Fibroblast of the conjunctiva (primary cell): ENCODE measurements at places on chromosomes 2 and 18.
A peak's percentile ranks its signal among the peaks of the same experiment; 100 is the strongest.

GRCh38 chr18:55268628-55269275, 309.5 kb upstream of the CCDC68 start:
- DNase-seq: no peak

DNA sequence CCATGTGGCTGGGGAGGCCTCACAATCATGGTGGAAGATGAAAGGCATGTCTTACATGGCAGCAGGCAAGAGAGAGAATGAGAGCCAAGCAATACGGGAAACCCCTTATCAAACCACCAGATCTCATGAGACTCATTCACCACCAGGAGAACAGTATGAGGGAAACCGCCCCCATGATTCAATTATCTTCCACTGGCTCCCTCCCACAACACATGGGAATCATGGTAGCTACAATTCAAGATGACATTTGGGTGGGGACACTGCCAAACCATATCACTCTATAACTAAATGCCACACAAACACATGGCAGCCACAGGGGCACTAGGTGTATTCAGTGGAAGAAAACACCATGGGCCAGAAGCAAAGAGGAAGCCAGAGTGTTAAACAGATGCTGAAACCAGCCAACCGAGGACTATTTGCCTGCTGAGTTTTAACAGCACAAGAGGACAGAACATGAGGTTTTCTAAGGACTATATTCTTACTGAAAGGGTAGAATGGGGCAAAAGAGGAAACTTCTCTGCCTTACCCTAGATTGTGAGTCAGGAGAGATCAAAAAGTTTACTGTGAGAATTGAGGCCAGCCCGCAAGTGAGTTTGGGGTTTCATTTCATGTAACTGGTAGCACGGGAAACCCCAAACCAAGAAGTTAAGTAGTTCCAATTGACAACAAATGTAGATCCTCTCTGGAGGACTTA, 49.2 kb downstream of the SIGLEC15 start:
- DNase-seq: no peak

GRCh38 chr2:151287513-151288250, 1.8 kb downstream of the NMI start:
- DNase-seq: no peak

- DNase-seq: no peak
These were observed 314.5 kb downstream of the PRKCE start for GRCh38 chr2:45965871-45966498.

DNA sequence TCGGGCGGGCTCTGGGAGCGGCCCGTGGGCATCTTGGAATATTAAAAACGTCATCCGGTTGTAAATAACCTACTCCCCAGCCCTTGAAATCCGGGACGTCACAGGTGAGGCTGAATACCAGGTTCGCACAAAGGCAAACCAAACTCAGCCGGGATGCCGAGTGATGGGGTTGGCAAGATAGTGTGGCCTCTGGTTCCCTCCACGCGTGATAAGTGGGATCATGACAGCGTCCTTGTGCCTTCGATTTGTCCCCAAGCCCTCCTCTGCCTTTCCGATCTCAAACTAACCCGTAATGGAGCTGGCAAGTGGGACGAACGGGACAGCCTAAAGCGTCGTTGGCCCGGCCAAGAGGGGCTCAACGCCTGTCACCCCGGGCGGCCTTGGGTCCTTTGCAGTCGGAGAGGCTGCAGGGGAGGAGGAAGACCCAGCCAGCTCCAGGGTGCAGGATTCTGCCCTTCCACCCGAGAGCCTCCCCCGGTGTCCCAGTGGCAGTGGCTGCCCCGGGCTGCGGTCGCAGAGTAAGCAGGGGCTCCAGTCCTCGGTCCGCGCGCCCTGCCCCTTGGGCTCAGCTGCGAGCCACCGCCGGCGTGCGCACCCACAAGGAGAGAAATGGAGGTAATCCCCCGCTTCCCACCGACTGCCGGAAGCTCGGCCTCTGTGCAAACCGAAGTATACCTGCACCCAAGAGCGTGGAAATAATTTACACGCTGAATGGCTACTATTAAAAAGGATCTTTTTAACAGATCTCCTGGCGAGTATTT, 13.4 kb upstream of the PAX3 start:
- DNase-seq: no peak

GRCh38 chr2:184877909-184878308, 279.6 kb downstream of the ZNF804A start:
- DNase-seq: no peak

- DNase-seq: no peak
These were observed 54.3 kb upstream of the RGPD4 start for GRCh38 chr2:107772353-107772752.

DNA sequence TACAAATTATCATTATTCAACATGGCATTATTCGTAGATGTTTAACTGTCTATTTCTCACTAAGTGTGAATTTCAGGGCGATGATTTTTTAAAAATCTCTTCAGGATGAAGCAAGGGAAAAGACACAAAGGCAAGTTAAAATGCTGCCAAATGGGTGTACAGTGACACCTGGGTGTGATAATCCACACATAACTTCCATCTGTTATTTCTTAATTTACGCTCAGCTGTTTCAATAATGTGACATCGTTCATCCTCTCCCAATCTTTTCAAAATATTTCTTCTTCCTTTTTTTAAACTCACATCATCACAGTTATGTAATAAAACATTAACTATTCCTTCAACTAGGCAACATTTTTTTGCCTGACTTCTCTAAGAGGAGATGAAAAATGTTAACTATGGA, 10.6 kb downstream of the PDE1A start:
- DNase-seq: no peak

DNA sequence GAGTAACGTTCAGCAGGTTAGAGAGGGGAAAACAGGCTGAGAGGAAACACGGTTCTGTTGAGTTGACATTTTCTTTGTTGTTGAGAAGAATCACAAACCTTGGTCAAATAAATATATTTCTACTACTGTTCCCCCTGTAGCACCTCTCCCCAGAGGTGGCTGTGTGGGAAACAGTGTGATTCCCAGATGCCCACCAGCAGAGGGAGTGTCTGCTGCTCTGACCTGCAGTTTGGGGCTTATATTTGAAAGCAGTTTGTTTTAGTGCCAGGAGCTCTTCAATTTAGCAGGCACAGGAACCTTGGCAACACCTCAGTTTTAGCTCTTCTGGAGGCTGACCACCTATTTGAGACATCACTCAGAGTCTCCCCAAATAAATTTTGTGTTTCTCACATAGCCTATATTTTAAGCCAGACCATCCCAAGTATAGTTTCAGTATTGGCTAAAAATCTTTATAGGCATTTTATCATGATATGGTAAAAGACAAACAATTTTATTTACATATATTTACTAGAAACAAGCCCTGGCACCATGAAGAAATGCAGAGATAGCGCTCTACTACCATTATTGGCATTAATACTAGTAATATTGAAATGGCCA, 75.7 kb downstream of the PIK3C3 start:
- DNase-seq: no peak

- no peak for DNase-seq
These were observed 72.2 kb upstream of the B3GNT7 start for GRCh38 chr2:231323316-231323715.

DNA sequence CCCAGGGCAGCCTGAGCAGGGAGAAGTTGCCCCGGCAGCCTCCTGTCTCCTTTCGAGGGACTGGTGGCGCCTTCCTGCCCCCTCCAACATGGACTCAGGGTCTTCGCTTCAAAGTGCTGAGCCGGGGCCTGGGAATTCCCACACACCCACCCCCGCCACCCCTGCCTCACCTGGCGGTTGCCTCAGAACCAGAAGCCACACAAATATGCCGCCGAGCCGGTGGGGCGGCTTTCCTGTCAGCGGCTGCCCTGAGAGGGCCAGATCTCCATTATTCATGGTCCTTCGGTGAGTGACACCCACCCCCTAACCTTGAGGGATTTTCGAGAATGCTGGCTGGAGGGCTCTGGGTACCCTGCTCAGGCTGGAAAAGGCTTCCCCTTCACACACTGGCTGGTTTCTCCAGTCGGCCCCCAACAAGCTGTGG, 71.7 kb downstream of the SMAD7 start:
- no peak for DNase-seq

DNA sequence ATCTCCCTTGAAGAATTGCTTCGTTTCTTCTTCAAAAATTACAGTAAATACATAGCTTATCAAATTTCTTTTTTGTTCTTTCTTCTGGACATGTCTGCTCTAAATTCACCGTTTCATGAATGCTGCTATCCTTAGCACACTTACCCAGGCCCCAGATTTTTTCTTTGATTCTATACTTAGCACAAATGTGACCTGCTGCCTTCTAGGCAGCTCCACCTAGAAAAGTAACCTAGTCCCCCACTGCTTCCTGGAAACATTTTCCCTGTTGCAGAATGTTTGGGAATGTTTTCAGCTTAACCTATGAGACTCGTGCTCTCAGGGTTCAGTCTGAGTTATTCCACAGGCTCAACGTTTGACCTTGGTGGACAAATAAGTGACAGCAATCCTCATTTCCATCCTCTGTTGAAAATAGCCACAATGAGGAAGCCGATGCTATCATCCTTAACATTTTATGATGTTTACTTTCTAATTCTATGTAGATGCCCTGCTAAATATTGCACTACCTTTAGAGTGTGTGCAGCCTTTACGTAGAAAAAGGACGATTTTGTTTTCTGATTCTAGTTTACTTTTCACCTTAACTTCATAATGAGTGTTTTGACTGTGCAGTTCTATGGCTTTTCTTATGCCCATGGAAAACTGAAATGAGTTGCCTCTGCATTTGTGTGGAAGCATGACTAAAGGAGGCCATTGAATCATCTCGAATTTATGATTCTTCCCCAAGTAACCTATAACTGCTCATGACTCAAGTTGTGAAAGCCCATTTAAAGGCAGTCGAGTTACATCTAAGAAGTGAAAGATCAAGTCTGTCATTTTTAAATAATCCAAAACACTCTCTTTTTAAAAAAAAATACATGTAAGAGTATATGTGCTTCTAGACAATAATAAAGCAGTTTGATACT, 47.7 kb downstream of the TMEM182 start:
- DNase-seq: no peak

DNA sequence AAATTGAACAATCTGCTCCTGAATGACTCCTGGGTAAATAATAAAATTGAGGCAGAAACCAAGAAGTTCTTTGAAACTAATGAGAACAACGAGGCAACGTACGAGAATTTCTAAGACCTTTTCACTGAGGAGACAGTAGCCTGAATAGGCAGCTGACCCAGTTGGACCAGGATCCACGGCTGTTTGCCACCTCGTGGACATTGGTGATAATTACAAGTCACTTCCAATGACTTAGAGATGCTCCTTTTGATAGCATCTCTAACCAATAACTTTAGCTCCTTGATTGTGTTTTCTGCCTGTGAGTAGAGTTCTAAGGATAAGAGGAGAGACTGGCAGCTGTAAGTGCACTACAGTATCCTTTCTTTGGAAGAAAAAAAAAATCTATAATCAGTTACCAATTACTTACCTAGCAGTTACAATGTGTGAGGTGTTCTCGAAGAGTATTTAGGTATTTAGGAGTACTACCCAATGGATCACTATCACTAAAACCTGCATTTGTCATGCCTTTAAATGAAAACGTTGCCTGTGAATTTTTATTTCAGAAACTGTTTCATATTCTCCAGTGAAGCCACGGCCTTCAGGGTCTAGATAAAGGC, 31.3 kb upstream of the CNTNAP5 start:
- peak; percentile 2 for DNase-seq

DNA sequence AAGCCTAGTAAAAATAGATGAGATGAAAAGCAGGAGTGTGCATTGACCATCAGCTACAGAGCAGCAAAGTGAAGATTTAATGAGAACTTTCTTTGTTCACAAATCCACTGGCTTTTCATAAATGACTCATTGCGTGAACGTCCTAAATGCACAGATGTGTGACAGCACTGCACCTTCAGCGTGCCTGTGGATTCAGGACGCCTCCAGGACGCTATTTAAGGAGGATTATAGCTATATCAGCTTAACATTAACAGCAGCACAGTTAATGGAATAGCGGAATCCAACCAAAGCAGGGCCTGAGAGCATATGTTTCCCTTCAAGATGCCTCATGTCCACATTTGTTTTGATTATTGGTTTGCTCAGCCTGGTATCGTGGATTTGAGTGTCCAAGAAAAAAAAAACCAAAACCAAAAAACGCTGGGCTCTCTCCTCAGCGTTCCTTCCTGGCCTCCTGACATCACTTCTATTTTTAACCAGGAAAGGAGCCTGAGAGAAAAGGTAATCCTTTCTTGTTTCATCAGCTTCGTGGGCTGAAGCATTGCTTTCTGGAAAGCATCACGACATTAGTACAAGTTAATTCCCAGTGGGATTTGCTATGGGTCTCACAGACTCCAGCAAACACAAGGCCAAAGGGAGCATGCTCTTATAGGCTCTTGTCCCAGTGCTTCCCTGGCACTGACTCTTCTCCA, 447.0 kb upstream of the SMIM21 start:
- no peak for DNase-seq
